ENCODE measurements at places on chromosomes 13 and 19.

DNA sequence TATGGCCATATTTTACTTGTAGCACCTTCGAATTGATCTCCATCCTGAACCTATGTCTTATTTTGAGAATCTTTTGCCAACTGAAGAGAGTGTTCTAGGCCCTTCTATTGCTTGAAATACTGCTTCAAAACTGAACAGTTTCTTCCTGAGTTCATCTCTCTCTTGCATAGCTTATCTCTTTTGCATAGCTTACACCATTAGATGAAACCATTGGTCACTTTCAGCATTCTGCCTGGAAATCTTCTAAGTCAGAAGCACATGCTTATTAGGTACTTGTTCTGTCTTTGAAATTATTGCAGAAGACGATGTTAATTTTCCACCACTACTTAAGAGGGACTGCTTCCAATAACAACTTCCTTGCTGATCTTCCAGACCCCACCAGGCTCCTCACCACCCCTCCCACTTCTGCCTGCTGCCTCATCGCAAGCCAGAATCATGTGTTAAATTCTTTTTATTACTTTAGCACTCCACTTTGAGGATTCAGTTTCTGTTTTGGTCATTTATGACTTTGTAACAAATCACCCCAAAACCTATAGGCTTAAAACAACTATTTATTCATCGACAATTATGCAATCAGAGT lies 122.4 kb upstream of the MAB21L1 start:
- no peak for DNase-seq

GRCh38 chr13:102993348-102993747 lies 72.9 kb downstream of the SLC10A2 start:
- no peak for DNase-seq

- no peak for DNase-seq
These were observed 31.5 kb downstream of the PEPD start for GRCh38 chr19:33490041-33490451.

- no peak for DNase-seq
These were observed 16.2 kb downstream of the WBP4 start for GRCh38 chr13:41077475-41077874.

DNA sequence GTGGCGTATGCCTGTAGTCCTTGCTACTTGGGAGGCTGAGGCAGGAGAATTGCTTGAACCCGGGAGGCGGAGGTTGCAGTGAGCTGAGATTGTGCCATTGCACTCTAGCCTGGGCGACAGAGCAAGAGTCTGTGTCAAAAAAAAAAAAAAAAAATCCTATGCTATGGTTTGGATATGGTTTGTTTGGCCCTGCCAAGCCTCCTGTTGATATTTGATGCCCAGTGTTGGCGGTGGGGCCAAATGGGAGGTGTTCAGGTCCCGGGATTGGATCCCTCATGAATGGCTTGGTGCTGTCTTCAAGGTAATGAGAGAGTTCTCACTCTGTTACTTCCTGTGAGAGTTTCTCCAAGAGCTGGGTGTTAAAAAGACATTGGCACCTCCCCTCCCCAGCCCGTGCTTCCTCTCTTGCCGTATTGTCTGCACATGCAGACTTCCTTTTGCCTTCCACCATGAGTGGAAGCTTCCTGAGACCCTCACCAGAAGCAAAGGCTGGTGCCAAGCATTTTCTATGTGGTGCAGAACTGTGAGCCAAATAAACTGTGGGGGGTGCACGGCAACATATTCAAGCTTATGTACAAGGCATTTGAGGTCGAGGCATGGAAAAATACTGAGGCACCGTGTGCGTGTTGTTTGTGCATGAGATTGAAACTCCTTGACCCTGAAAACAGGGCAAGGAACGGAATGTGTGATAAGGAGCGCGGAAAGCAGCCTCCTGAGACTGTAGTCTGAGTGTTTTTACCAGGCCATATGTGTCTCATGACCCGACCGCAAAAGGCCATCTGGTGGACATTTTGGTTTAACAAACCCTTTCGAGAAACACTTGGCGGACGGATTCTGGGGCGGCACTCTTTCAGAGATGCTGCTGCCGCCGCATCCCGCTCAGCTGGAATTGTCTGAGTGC lies 7.3 kb downstream of the SIGLEC9 start:
- peak; percentile 52 for DNase-seq

DNA sequence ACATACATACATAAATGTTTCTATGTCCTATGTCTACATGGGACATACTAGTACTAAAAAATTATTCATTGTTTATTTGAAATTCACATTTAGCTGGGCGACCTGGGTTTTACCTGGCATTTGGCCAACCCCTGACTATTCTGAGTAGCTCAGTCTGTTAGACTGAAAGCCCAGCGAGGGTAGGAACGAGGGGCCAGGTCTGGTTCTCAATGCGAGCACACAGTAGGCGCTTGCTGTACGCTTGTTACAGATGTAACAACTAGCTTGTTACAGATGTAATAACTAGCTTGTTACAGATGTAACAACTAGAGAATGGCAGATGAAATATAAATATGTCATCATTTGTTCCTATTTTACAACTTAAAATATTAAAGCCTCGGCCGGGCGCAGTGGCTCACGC lies 920 bp upstream of the ANO8 start:
- DNase-seq = no peak

DNA sequence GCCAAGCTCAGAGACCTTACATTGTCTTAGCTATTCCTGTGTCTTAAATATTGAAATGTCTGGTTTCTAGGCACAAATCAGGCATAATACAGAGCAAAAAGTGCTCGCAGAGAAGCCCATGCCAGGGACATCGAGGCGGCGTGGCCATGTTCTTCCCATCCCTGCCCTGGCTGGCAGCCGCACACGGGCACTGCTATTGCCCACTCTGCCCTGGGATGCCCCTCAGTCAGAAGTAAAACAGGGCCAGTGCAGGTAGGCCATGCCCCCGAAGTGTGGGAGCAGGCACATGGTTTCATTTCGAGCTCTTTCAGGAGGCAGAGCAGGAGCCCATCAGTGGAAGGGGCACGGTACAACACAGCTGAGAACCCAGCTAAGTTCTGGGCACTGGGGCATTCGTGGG lies 113.5 kb downstream of the COL4A1 start:
- no peak for DNase-seq

- DNase-seq = no peak
These were observed 1467.8 kb downstream of the UQCRFS1 start for GRCh38 chr19:27744926-27745768.
